ENCODE measurements at places on chromosomes 2 and 18.
A peak's percentile ranks its signal among the peaks of the same experiment; 100 is the strongest.

- DNase-seq = peak; percentile 16
These were observed 48.1 kb upstream of the ARL4C start for GRCh38 chr2:234544659-234545611.

- no peak for DNase-seq
These were observed 217.0 kb upstream of the ZNF521 start for GRCh38 chr18:25568986-25569385.

DNA sequence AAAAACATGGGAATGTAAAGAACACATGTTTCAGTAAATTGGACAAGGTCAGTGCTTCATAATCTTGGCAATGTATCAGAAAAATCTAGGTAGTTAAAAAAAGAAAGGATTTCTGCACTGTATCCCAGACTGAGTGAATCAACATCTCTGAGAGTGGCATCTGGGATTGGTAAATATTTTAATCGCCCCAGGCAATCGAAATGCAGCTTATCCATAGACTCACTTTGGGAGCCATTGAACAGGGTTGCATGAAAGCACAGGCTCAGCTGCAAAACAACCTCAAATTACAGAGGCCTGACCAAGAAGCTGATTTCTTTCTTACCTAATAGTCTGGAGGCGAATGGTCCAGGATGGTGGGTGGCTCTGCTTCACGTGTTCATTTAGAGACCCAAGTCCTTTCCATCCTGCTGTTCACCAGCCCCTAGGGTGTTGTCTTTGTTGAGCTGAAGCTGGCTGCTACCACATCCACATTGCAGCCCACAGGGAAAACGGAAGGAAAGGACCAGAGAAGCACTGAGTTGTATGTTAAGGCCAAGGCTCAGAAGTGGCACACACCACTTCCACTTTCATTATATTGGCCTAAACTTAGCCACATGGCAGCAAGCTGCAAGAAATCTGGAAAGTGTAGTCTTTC is 59.0 kb downstream of the MOGAT1 start:
- DNase-seq = no peak

DNA sequence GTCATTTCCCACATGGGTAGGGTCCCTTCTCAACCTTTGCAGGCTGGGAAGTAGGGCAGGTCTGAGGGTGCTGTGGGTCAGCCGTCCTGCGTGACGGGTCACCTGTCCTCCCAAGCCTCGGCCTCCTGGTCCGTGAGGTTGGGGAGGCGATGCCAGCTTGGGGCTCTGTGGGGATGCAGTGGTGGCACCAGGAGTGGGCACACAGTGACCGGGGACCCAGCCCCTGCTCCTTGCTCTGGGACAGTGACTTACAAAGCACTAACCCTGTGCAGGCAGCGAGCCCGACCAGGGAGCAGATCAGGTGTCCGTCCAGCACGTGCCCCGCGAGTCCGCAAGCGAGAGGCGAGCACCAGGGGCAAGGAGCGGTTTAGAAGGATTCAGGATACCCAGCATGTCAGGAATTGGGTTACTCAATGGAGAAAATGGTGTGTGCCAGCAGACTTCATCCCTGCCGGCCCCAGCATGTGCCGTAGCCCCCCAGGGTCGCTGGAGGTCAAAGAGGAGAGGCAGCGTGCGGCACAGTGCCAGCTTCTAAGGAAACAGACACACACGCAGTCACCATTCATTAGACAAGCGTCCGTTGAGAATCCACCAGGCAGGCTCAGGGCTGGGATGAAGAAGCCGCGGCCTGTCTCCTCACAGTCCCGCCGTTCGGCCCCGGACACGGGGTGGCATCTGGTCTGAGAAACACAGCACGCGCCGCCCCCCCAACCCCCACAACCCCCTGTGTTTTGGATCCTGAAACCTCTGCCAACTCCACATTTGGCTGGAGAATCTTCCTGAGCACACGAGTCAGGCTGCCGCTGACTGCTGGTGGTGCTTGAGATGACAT is 11.7 kb downstream of the COLEC11 start:
- DNase-seq = no peak

DNA sequence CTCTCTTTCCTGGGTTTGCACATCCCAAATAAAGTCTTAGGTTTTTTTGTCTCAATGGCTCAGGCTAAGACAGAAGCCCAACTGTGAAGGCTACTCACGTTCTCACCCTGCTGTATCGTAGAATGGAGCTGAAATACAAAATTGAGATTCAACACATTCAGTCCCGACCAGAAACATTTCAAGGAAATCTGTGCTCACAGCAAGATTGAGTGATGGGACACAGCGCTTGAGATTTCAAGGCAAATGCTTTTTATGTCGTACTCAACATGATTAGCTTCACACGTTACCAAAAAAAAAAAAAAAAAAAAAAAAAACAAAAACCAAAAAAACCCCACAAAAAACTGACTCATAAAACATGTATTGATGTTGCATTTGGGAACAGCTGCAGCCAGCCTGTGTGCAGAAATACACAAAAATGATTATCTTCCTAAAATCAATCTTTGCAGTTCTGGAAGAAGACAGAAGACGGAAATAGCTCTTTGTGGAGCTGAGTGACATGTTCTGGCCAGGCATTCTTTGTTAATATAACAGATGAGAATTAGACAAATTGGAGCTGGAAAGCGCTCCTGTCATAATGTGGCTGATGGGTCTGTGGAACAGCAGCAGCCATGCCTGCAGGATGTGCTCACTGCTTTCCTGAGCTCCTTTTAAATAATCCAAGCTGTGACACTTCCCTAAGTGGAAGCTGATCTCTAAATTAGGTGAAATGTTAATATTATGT is 453.2 kb downstream of the LPIN1 start:
- DNase-seq = no peak

Measured in GDM1 (cell line).